A172 (cell line): ENCODE measurements at places on chromosomes 5 and 9. TPM values are rescaled to one million over a fixed set of nuclear protein-coding genes. Genes with fewer than 3 reads are reported as not detected.

GTF2H2 gene
- total RNA-seq, result 60.1 and 79.0 TPM in 2 replicates

FGF1 gene
- total RNA-seq, result 1.2 and 1.8 TPM in 2 replicates

GARIN3 gene
- total RNA-seq, result not detected in 2 replicates

DNA sequence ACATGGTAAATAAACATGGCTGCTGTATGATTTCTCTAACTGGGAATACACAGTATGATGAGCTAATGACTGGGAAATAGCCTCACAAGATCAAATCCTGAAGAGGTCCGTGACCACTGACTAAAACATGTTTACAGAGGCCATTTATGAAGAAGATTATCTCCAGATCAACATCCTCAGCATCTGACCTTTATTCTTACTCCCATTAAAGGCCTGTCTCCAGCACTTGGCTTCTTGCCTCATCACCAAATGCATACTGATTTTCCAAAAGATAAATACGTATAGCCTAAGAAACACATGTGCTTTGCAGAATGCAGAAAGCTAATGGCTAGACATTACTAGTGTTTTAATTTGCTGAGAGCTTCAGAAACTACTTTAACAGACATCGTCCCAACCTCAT lies 108.0 kb upstream of the TSLP start:
- no peak for DNase-seq

DNA sequence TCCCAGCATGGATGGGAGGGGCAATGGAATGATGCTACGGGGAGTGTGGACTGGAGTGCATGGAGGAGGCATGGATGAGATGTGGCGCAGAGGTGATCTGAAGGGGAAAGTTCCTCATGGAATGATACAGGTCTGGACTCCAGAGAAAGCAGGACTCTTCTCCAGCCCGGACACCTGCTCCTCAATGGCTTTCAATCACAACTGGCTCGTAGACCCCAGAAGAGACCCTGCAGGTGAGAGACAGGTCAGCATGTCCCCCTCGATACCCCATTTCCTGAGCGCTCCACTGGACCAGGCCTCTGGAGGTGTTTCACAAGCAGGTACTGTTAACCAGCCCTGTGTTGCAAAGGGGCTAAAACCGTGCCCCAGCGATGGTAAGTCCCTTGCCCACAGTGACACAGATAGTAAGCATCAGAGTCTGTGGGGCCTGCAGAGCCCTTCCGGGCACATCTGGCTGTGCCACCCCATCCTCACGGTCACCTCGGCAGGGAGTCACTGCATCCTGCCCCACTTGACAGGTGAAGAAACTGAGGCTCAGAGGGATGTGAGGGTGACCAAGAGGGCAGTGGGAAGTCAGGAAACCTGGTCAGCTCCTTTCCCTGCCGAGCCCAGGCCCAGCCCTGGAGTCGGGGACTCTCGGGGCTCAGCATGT lies 5.5 kb upstream of the DPM2 start:
- no peak for DNase-seq

- DNase-seq, result no peak
These were observed 17.0 kb downstream of the C1QTNF2 start for GRCh38 chr5:160353379-160353778.

DNA sequence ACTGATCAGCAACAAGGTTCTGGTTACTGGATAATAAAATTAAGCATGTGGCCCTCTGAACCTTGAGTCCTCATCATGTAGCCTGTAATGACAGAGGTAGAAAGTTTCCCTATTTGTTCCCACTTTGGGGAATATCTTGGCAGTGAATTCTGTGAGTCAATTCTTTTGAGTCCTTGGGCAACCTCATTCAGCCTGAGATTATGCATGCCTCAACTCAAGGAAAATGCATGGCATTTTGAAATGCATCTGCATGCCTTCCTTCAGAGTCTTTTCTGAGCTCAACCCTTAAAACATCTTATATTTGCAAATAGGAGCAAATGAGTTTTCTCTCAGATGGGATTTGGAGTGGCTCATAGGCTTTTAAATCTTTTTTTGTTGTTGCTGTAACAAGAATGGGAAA lies 218.1 kb upstream of the CD180 start:
- no peak for DNase-seq

DNA sequence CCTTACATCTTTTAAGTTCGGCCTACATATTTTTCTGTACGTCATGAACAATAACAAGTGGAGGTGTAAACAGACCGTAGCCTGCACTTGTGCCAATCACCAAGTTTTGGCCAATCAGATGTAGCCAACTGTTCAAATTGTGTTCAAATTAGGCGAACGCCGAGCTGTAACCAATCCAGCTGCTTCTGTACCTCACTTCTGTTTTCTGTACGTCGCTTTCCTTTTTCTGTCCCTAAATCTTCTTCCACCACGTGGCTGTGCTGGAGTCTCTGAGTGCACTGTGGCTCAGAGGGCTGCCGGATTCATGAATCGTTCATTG lies 26.4 kb downstream of the TRIM14 start:
- no peak for DNase-seq

DNA sequence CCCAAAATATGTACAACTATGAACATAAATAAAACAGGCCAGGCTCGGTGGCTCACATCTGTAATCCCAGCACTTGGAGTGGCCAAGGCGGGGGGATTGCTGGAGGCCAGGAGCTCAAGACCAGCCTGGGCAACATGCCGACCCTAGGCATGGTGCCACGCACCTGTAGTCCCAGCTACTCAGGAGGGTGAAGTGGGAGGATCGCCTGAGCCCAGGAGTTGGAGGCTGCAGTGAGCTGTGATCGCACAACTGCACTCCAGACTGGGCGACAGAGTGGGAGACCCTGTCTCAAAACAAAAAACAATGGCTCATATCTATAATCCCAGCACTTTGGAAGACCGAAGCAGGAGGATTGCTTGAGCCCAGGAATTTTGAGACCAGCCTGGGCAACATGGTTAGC lies 1.5 kb downstream of the HAUS6 start:
- DNase-seq, result no peak
